Stimulated activated CD8-positive, alpha-beta memory T cell treated with anti-CD3 and anti-CD28 coated beads, Interleukin-2, amount 100 ng/mL, for 48 hours (primary cell): ENCODE measurements at places on chromosomes 2 and 18.
A peak's percentile ranks its signal among the peaks of the same experiment; 100 is the strongest.

DNA sequence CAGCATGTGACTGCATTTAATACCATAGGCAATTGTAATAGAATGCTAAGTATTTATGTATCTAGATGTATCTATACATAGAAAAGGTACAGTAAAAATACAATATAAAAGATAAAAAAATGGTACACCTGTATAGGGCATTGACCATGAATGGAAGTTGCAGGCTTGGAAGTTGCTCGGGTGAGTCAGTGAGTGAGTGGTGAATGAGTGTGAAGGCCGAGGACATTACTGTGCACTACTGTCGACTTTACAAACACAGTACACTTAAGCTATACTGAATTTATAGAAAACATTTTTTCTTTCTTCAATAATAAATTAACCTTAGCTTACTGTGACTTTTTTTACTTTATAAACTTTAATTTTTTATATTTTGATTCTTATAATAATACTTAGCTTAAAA, 8.9 kb downstream of the DIS3L2 start:
- DNase-seq: no peak

DNA sequence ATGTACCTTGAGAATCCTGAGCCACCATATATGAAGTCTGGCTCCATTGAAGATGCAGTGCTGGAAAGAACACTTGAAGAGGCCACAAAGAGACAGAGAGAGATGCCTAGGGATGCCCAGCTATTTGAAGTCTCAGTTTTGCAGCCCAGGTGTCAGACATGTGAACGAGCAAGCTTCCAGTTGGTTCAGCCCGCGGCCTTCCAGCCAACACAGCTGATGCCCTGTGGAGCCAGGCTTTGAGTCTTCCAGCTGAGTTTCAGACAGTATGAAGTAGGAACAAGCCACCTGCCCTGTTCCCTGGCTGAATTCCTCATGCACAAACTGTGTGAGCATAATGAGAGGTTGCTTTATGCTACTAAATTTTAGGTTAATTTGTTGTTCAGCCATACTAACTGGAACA, 108.8 kb downstream of the SPHKAP start:
- no peak for DNase-seq

DNA sequence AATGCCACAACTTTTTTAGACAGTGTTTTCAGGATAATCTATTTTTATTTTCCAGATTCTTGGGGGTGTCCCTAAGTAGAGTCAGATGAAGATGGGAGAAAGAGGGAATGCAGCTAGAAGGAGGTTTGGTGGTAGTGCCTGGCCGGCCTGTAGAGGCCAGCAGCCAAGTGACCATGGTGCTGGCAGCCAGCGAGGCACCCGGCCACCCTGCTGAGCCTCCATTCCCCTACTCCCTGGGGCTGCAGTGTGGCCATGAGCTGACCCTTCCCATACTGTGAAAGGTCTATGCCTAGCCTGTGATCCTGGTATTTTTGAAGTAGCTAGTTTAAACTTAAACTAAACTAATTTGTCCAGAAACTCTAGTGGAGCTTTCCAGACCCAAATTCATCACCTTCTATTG, 268.6 kb downstream of the CYRIA start:
- no peak for DNase-seq

DNA sequence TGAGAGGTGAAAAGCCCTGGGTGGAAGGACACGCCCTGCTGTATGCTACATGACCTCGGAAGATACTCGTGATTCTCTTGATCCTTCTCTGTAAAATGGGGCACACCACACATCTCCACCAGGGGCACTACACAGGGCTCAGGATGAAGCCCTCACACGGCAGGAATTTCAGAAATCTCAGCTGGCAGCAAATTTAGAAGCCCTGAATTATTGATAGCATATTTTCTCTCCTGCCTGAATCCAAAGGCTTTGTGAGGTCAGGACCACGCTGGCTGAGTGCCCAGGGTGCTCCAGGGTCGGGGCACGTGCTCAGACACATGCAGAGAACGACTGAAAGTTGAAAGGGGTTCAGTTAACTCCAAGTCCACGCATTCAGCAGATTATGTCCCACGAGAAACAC, 42.1 kb upstream of the GALR1 start:
- DNase-seq: peak; percentile 28

GRCh38 chr2:212005085-212005671, 533.4 kb downstream of the ERBB4 start:
- DNase-seq: no peak

GRCh38 chr2:213989207-213989606, 421.6 kb upstream of the VWC2L start:
- no peak for DNase-seq

- no peak for DNase-seq
These were observed 42.9 kb upstream of the SNTG2 start for GRCh38 chr2:907706-908105.

DNA sequence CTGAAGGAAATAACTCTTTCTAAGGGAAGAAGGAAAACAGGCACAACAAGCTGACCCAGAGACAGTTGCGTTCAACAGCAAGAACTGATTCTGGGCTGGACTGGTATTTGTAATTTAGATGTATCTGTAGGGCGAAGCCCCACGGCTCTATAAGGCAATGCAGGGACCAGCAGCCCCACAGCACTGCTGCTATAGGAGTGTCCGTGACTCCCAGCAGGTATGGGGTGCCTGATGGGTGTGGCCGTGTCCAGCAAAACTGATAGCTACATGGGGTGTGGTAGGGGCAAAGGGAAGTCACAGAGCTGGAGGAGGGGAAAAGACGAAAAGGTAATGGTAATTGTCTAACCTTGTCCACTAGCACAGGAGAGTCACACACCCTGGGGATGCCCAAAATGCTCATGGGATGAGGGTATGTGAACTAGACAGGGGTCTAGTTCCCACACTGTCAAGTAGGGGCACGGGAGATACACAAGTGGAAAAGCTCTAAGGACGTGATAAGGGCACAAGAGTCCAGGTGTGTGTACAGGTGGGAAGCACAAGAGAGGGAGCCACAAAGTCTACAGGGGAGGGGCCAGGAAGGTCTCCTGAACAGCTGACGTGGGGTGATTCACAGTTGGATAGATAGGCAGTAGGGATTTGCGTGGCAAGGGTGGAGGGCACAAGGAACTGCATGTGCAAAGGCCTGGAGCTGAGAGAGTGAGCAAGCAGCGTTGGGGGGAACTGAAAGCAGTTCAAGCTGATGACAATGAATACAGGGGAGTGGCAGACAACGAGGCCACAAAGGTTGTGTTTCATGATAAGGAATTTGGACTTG, 48.5 kb upstream of the ASPRV1 start:
- no peak for DNase-seq

- DNase-seq: no peak
These were observed 55.1 kb upstream of the LDAH start for GRCh38 chr2:20877960-20878359.
